ENCODE measurements at places on chromosomes 3 and 15. TPM values are rescaled to one million over a fixed set of nuclear protein-coding genes. Genes with fewer than 3 reads are reported as not detected.

GRCh38 chr3:106144030-106144429, 275.2 kb upstream of the CBLB start:
- no peak for DNase-seq

DNA sequence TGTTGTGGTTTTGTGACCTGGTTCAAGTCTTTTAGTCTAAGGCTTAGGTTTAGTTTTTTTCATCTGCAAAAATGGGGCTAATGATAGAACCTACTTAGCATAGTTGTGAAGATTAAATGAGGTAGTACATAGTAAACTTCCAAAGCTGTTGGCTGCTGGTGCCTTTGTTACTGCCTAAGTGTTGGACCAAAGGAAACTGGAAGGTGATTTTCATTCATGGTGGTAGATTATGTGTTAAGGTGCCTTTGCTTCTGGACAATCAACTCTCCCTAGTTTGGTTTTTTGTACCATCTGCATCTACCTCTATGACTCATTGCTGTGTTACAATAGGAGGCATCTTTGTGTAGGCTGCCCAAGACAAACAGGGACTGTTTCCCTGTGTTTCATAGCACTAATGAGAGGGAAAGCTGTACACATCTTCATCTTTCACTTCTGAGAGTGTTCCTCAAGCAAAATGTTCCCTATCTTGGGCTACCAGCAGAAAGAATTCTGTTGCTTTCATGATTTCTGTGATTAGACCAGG, 3.2 kb downstream of the MAP2K1 start:
- DNase-seq, result peak; percentile 52

IMPG2 gene
- 0.85 TPM for total RNA-seq

DNA sequence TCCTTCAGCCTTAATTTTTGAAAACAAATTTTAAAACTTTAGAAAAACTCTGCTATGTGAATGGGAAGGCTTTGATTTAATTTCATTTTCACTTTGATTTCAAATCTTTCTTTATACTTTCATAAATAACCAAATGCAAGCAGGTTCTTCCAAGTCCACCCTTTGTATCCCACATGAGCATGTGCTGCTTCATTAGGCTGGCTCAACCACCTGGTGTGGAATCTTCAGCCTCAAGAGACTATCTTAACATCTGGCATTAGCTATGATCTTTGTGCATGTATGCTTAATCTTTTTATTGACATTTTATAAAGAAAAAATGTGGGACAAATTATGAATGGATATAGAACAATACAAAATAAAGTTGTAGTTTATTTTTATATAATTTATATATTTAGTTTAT, 81.8 kb upstream of the MLF1 start:
- DNase-seq, result no peak

CFAP100 gene
- total RNA-seq, result not detected

GRCh38 chr3:185685231-185686035, 99.3 kb downstream of the SENP2 start:
- DNase-seq, result no peak

GRCh38 chr3:52763466-52763865, 7.3 kb downstream of the NEK4 start:
- peak; percentile 66 for DNase-seq

LINS1 gene
- total RNA-seq, result 12.7 TPM

IL16 gene
- total RNA-seq, result 3.6 TPM

GRCh38 chr3:126438186-126438585, 37.5 kb downstream of the ZXDC start:
- no peak for DNase-seq

TMEM45A gene
- 9.0 TPM for total RNA-seq

- no peak for DNase-seq
Observed at GRCh38 chr3:42631620-42632019, 21.9 kb upstream of the ZBTB47 start.

UROC1 gene
- not detected for total RNA-seq

GRCh38 chr3:63727233-63727632, 74.8 kb downstream of the SNTN start:
- no peak for DNase-seq

- DNase-seq, result no peak
Observed at GRCh38 chr15:36841193-36841592, 259.2 kb downstream of the MEIS2 start.

RASGRP1 gene
- total RNA-seq, result 0.37 TPM

SLC22A13 gene
- 0.19 TPM for total RNA-seq

TMEM40 gene
- total RNA-seq, result not detected

GRCh38 chr3:55160241-55160983, 232.6 kb upstream of the LRTM1 start:
- DNase-seq, result no peak

RPUSD3 gene
- total RNA-seq, result 28.9 TPM

GRCh38 chr3:136559896-136560295, 192.3 kb downstream of the STAG1 start:
- no peak for DNase-seq

DNA sequence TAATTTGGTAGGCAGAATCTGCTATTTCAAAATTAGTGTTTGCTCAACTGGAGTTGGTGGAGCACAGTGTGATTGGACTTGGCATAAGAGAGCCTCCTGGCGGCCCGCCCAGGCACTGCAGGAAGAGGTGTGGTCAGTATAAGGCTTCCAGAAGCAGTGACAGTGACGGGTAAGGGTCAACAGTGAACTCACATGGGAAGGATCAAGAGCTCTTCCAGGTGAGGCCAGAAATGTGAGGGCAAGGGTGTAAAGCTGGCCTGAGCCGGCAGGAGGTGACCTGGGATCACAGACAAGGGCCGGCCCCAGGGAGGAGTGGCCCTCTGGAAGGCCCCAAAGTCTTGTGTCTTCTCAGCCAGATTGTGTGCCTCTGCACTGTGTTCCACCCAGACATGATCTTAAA, 93.2 kb upstream of the RNF7 start:
- peak; percentile 77 for DNase-seq

- no peak for DNase-seq
Observed at GRCh38 chr3:43732747-43733425, 42.1 kb downstream of the ABHD5 start.
